Aorta (tissue), 5 donors: ENCODE measurements at places on chromosomes 6 and 20. TPM values are rescaled to one million over a fixed set of nuclear protein-coding genes. Genes with fewer than 3 reads are reported as not detected.

KHDRBS2 gene
- total RNA-seq: 0.32 TPM

TMEM74B gene
- 3.8 TPM for total RNA-seq

HRH3 gene
- total RNA-seq: not detected

DDR1 gene
- 29.5 TPM for total RNA-seq

DNA sequence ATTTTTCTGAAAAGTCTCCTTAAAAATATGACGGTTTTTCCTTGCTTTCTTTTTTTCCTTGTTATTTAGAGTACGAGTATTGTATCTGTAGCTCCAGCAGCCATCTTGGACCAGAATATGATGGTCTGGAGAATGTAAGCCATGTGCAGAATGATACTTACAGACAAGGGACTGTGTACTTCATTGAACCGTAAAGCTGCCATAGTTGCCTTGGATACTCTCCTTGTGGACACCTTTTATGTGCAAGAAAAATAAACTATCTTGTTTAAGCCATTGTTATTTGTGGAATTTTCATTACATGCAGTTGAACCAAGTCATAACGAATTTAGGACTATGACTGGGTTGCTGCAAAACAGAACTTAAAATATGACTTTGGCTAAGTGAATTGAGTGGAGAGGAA, 485.8 kb upstream of the CITED2 start:
- DNase-seq: no peak

DNA sequence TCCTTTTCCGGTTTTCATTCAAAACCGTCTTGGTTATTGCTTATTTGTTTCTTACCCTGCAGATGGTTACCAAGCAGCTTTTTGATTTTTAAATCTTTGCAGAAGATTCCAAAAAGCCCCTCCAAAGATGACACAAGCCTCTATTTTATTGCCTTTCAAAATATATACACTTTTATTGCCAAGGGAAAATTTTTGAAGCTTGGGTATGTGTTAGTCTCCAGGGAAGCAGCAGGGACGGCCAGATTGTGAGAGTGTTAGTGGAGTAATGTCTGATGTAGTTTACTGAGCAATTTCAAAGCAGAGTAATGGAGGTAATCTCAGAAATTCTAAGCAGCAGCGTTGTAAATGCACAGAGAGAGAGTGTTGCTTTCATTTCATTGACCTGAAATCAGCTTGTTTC, 193.8 kb downstream of the FARS2 start:
- no peak for DNase-seq

DNA sequence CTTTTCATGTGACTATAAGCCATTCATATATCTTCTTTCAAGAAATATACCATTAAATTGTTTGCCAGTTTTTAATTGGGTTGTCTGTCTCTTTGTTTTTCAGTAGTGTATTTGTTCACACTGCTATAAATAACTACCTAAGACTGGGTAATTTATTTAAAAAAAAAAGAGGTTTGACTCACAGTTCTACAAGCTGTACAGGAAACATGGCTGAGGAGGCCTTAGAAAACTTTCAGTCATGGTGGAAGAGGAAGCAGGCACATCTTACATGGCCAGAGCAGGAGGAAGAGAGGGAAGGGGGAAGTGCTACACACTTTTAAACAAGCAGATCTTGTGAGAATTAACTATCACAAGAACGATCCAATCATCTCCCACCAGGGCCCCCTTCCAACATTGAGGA, 255.3 kb downstream of the EPM2A start:
- no peak for DNase-seq

GRCh38 chr20:34347571-34347970, 15.5 kb upstream of the ITCH start:
- DNase-seq: no peak

- DNase-seq: no peak
These were observed at the start of gene BHLHE23 for GRCh38 chr20:63006540-63007359. Gene BHLHE23 (minus strand): TSS chr20:63006964. CDS start chr20:63006774, 190 bp downstream.

GRCh38 chr20:61364147-61364546, 112.1 kb downstream of the CDH4 start:
- DNase-seq: no peak

- DNase-seq: no peak
These were observed 58.7 kb downstream of the OTOR start for GRCh38 chr20:16806886-16807285.

DNA sequence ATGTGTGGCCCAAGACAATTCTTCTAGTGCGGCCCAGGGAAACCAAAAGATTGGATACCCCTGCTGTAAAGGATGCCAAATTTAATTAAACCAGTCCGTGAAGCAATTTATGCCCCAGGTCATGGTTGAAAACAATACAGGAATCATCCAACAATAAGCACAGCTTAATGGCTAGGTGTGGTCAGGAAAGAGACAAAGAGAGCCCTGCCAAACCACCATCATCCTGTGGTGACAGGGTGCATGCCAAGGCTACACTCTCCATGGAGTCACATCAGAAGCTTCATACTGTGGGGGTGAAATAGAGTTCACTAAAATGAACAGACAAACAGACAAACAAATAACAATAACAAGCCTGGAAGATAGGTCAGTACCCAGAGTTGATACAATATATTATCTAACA, 62.7 kb downstream of the DZANK1 start:
- no peak for DNase-seq
